Effector CD4-positive, alpha-beta T cell (primary cell): ENCODE measurements at places on chromosomes 6 and 20.

DNA sequence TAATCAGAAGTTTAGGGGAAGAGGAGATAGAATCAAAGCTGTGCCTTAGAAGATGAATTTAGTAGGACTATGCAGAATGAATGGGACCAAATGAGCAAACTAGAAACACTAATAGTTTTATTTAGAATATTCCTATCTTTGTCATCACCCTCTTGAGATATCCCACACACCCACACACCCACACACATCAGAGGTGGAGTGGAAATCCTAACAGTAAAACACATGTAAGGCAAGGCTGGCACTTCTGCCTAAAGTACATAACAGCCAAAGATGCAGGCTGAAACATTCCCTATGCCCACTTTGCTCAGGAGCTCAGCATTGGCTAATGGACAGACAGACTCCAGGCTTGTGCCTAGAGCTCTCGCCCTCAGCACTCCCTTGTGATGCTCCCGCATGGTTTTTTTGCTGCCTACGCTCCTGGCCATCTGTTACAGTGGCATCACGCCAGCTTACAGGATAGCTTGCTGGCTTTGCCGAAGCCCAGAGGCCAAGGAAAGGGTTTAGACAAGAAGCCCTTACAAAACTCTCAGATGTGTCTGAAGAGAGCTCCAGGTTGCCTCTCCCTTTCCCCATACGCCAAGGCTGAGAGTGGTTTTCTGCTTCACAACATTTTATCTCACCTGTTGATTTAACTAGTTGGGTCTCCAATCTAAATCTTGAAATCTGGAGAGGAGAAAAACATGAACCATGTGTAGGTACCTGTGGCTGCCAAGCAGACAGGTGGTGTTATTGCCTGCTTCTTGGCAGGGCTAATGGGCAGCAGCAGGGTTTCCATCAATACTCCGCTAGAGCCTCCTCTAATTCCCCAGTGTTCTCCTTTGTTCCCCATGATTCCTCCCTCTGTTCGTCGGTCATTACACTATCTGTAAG is 282.6 kb upstream of the ID4 start:
- DNase-seq, result no peak

GRCh38 chr6:18410412-18410811 is 23.3 kb downstream of the RNF144B start:
- no peak for DNase-seq

GRCh38 chr6:127131275-127131674 is 12.8 kb downstream of the RSPO3 start:
- no peak for DNase-seq

DNA sequence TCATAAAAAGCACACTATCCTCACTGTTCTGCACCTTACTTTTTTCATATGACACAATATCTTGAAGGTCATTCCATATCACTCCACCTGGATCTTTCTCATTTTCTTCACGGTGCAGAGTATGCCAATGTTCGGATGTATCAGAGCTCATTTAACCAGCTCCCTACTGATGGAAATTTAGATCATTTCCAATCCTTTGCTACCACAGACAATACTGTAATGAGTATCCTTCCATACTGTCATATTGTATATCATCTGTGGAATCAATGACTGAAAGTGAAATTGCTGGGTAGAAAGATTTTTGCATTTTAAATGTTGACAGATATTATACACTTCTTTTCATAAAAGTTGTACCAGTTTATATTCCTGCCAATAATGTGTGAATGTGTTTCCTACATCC is 2.2 kb upstream of the RAB44 start:
- DNase-seq, result no peak

DNA sequence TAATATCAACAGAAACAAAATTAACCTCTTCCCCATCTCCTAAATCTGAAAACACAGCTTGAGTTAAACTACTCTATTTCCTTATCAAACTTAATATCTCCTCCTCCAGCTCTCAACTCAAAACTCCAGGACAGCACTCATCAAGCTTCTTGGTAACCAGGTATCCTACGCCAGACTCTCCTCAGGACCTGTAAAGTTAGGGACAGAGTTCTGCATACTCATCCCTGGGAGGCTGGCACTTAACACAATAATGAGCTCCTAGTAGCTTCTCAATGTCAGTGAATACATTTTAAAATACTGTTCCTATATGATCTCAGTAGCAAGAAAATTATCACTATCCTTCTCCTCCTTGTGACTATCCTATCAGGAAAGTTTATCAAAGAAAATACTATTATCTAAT is 240.3 kb downstream of the PTPRK start:
- DNase-seq, result no peak

GRCh38 chr6:16991981-16992629 is 109.7 kb upstream of the STMND1 start:
- no peak for DNase-seq

DNA sequence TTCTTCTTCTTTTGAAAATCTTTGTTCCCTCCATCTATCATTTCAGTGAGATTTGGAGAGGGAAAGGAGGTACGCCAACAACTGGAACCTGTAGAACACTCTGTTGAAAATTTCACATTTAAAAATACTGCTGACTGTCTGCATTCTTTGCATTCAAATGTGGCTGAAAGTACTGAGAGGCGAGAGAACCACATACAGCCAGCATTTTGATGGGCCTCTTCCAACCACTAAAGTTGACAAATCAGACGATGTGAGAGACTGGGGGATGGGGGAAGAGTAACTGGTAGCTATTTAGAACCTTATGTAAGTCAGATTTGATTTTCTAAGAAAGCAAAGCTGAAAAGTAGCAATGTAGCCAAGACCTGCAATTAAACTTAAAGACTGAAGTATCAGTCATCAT is 77.5 kb downstream of the FKBP5 start:
- DNase-seq, result no peak

DNA sequence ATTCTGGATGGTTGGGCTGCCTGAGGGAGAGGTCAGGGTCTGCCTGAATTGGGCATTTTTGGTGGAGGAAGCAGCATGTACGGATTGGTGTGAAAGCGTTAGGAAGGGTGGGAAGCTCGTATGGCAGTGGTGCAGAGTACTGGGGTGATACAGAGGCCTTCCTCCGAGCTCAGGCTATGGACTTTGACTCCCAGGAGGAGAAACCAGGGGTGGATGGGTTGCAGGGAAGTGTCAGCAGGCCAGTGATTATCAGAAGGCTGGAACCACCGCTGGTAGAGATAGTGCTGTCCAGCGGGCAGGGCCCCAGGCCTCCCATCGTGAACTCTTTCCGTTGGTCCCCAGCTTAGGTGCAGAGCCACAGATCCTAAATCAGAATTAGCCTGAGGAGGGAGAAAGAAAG is 5.3 kb downstream of the WFDC5 start:
- no peak for DNase-seq

DNA sequence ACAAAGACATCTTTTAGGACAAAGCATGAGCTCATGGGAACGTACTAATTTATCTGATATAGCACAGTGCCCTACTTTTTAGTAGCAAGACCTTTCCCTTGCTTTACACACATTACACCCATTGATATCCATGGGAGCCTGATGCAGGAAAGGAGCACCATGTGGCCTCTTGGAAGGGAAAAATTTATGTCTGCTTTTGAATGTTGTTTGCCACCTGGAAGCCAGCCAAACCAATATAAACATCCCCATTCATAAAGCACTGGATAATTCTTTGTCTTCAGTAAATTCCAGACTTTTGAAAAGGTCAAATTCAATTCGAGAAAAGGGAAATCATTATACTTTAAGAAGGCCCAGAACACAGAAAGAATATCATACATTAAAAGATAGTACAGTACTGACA is 152.3 kb upstream of the BEND6 start:
- no peak for DNase-seq

DNA sequence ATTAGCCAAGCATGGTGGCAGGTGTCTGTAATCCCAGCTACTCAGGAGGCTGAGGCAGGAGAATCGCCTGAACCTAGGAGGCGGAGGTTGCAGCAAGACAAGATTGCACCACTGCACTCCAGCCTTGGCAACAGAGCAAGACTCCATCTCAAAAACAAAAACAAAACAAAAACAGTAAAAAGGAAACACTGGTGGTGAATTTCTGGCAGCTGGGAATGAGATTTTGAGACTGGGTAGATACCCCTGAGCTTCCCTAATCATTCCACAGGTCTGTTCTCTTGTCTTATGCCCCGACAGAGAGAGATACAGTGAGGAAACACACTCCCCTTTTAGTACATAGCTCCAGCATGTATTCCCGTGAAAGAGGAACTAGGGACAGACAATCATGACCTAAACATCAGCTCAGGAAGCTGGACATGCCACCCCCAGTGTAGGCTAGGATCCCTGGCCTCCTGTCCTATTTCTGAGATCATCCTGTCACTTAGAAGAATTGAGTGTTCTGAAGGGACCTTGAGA is 9.6 kb downstream of the MAN1A1 start:
- no peak for DNase-seq

DNA sequence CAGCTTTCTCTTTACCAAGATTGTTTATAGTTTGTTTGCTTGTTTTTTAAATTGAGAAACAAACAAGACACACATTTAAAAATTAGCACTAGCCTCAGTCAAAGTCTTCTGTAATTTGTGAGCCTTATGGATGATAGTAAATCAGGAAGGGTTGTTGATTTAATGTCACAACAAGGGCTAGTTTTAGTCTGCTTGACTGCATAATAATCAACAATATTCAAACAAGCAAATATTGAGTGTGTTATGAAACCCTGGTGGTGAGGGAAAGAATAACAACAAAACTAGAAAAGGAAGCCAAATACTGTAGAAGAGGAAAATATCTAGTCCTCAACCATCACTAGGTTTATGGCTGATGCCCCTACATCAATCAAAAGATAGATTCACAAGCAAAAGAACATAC is 228.6 kb downstream of the TBC1D7 start:
- DNase-seq, result no peak

DNA sequence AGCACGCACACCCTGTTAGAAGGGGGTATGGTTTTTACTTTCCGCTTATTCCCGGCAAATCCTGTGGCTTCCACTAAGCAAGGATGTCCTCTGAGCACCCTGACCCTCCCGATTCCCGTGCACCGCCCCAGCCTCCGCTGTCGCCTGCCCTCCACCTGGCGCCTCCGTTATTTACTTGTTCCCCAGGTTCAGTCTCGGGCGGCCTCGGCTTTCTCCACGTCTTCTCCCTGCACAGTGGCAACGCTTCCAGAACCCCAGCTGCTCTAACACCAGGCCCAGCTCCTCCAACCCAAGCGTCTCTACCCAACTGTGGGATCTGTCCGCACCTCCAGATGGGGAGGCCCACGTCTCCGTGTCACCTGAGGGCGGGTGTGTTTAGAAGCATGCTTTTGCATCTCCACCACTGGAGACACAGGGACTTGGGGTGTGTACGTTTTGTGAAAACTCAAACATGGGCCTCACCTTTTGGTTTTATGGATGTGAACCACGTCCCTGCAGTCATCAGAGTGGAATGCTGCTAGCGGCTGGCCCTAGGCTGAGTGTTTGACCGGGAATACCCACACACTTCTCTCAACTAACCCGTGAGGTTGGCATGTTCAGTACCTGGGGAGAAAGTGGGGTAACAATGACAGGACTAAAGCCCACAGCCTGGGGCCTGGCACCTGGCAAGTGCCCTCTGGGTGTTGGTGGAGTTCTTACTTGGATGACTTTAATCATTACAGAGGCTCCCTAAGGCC is 79.9 kb downstream of the THBS2 start:
- DNase-seq, result no peak

DNA sequence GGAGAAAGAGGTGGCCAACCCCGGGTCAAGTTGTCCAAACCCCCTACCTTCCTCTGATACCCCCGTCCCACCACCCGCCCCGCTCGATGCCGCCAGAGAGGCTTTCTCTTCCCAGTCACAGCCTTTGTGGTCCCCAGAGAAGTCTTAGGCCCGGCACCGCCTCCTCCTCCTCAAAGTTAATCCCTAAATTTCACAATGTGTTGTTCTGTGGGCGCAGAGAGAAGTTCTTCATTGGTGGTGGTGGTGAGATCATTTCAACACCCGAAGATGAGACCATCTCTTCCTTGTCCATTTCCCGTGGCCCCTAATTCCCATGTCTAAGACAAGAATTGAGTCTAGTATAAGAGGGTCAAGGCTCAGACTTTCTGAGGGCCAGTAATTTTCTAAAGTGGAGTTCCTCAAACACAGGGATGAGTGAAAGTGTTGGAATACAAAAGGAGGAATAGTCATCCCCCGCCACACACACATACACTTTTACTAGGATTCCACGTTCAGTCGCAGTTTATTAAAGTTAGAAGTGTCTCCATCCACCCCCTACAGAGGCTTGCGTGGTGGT is 10.4 kb downstream of the TRIM31 start:
- DNase-seq, result no peak

GRCh38 chr6:1067346-1067745 is 244.6 kb upstream of the FOXQ1 start:
- DNase-seq, result no peak

GRCh38 chr6:126461045-126461444 is 121.1 kb downstream of the CENPW start:
- no peak for DNase-seq
